ENCODE measurements at places on chromosomes 16 and 17. TPM values are rescaled to one million over a fixed set of nuclear protein-coding genes. Genes with fewer than 3 reads are reported as not detected.

- peak; percentile 96 for DNase-seq
Measured at GRCh38 chr17:39621523-39622379, 5.0 kb upstream of the PPP1R1B start.

DNA sequence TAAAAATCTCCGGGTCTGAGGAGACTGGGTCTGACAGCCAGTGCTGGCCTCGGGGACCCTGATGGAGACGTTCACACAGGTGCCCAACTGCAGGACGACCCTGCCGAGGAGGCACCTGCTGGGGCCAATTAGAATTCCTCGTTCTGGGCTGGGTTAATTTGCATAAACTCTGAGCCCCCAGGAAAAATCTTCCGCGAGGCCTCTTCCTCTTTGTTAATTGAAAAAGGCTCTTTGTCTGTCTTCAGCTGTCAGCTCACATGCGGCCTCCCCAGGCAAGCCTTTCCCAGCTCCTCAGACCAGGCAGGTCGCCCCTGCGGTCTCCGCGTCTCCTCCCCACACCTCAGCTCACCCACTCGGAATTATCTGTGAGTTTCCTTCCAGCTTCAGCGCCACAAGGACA is 400.2 kb downstream of the SEC14L1 start:
- DNase-seq = no peak

DNA sequence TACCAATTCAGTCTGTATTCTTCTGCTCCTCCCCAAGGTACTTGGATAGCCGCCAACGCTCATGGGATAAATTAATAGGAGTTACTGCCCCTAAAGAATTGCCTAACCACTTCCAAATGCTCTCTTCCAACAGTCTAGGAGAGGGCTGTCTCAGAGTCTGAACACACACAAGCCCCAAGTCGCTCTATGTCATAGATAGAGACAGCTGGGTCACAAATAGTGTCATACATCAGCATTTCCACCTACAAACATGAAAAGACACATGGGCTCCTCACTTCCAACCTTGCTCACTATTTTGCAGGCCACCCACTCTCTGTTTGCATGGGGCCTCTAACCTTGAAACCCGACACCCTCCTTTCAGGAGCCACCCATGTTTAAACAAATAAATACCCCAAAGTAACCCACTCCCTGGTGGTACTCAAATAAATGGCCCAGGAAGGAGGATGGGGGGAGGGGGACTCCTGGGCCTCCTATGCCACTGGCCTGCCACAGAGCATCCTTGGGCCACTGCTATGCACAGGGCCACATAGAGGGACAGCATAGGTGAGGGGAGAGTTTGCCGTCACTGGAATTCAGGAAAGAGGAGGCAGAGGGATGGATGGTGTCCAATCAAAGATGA is 265.9 kb downstream of the SOX9 start:
- no peak for DNase-seq

DNA sequence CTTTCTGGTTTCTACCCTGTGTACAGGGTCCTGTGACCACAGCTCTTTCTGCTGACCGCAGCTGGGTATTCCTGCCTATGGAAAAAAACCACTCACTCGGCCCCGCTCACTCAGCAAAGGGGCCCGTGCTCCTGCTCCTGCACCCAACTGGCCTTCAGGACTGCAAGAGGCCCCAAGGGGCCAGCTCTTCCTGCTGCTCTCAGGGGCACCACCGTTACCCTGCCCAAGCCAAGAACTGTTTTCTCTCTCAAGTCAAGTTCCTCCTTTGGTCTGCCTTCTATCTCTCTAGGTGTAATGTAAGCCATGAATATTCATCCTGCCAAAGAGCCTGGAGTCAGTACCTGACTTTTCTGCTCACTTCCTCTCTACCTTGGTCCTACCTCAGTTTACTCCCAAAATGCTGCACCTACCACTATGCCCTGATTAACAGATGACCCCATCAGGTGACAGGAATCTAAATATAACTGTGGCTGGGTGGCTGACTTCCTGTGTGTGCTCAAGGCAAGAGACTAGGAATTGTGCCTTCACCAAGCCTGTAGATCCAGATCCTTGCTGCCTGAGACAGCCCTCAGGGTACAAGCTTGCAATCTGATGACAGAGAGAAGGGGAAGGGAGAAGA is 20.4 kb upstream of the SCIMP start:
- no peak for DNase-seq

HOXB5 gene
- 2.0 TPM for total RNA-seq

Data from mesenteric fat pad (tissue), 1 donor.